ENCODE measurements at places on chromosomes 1 and 21.

GRCh38 chr1:5915587-5916571 lies 76.3 kb downstream of the NPHP4 start:
- DNase-seq: peak; percentile 63

DNA sequence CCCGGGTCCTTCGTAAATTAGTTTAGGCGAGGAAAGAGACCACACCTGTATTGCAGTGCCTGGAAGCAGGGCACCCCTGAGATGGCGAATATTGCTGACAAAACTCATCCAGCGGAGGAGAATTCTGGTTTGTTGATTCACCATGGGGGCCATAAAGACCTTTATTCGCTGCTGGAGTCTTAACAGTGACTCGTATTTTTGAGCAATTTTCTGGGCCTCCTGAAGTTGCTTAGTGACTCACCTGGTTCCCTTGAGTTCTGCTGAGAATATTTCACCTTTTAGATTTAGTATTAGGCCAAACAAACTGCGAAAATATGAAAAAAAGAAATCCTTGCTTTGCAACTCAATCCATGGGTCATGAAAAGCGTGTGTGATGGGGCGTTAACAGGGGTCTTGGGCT lies 20.6 kb upstream of the H6PD start:
- DNase-seq: no peak

- no peak for DNase-seq
These were observed 3.6 kb downstream of the CRYBG2 start for GRCh38 chr1:26350343-26350700.

DNA sequence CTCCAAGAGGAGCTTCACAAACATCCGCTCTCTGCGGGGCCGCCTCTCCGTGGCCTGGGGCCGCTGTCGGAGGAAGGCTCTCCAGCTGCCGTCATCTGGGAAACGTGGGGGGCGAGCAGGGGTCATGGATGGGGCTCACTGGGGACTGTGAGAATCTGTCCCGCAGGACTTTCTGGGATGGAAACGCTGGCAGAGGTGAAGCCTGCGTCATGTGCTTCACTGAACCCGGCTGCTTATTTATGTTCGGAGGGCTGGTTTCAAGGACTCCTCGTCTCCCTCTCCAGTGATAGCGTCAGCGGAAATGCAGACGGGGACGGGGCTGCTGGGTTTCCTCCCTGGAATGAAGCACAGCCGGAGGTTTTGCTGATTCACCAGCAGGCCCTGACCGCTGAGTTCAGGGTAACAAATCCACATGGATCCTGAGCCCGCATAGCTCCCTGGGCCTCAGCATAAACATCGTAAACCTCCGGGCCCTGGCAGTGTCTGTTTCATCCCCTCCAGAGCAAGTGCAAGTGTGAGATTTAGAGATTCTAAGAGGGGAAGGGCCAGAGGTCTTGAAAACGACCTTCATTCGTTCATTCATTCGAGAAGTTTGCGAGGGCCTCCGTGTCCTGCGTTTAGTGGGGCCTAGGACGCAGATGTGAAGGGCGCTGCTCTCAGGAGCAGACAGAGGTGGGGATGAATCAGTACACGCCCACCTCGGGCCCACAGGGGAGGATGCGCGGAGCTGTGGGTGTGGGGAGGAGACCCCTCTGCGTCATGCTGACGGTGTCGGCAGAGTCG lies 7.0 kb upstream of the POFUT2 start:
- no peak for DNase-seq

- no peak for DNase-seq
These were observed 155.8 kb downstream of the RYR2 start for GRCh38 chr1:237197470-237198425.

DNA sequence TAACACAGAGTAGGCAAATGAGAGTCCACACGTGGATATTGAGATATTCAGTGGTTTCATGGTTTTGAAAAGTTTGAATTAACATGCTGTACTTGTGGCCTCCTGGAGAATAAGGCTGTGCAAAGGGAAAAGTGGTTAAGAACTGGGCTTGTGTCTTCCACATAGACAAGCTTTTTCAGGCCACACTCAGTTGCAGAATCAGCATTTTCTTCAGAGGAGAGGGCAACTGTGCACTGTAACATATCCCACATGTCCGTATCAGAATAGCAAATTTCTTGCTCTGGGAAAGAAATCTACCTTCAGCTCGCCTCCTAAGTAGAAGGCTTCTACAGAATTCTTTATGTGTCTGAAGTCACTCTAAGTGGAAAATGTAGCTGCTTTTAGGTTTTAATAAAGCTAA lies 84.9 kb downstream of the ZC3H11B start:
- DNase-seq: no peak
